ENCODE measurements at places on chromosomes 4 and X.

DNA sequence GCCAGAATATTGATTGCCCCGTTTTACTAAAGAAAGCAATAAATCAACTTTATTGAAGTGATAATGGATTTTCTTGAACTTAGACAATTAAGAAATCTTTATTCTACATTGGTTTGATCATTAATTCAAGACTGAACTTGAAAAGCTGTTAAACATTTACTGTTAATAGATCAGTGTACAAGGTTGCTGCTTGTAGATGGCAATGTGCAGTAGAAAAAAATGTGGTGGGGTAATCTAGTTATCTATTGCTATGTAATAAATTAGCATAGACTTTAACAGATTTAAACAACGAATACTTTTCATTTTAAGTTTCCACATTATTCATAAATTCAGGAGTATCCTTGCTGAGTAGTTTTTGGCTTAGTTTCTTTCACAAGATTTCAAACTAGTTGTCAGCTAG is 612.5 kb downstream of the ACTRT1 start:
- no peak for DNase-seq

GRCh38 chr4:75038376-75038775 is 105.5 kb downstream of the PARM1 start:
- DNase-seq, result no peak

DNA sequence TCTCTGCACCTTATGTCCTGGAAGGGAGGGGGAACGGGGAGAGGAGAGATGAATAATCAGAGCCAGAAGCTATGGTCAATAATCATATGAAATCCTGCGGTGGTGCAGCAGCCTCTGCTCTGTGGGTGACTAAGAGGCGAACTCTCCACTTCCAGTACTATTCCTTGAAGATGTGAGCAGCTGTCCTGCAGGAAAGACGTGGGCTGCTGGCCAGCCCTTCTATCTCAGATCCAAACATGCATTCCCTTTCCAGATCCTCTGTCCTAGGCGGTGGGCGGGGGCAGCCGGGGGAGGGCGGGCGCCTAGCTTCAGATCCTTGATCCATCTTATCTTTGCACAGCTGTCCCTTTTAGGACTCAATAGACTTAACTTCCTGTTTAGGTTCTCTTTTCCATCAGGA is 34.5 kb downstream of the SPINK2 start:
- no peak for DNase-seq

- DNase-seq, result no peak
Measured at GRCh38 chr4:165539801-165540200, 161.0 kb downstream of the CPE start.

- no peak for DNase-seq
Measured at GRCh38 chrX:153953892-153954557, 9.6 kb upstream of the RENBP start.

DNA sequence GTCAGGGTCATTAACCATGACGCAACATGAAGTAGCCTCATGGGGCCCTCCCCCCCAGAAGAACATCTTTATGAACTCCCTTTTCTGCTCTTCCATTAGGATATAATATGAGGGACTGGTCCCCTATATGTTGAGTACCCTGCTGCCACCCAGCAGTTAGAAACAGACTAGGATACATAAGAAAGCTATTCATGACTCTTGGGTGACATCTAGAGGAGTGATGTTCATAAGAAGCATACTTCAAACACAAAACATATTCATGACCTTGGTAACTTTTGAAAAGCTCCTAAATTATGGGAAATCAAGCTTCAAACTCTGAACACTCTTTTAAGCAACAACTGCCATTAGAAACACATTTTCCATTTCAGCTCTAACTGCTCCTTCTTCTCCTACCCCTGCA is 155.2 kb upstream of the SPIN4 start:
- no peak for DNase-seq

All from right atrium auricular region (tissue), 2 donors.